ENCODE measurements at places on chromosomes 4 and X.
A peak's percentile ranks its signal among the peaks of the same experiment; 100 is the strongest.

DNA sequence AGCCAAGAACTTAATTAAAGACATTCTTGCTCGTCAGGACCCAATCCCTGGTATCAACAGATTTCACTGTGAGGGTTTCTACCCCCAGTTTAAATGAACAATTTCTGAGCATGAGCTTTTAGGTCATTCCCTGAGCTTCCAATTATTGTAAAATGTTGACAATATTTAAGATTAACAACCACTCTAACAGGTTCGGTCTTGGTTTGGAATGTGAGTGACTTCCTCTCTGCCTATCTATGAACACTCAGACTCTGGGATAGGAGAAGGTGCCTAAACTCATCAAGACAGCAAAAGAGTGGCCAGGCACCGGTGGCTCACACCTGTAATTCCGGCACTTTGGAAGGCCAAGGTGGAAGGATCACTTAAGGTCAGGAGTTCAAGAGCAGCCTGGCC is 82.9 kb upstream of the TMEM150C start:
- no peak for DNase-seq

DNA sequence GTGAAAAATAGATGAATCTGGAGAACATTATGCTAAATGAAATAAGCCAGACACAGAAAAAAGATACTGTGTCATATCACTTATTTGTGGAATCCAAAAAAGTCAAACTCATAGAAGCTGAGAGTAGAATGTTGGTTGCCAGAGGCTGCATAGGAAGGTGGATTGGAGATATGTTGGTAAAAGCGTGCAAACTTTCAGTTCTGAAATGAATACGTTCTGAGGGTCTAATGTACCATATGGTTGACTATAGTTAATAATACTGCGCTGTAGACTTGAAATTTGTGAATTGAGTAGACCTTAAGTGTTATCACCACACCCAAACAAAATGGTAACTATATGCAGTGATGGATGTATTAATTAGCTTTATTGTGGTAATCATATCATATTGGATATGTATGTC is 45.0 kb upstream of the UPRT start:
- DNase-seq, result no peak

- DNase-seq, result peak; percentile 24
Observed at GRCh38 chr4:37976507-37976906, 16.3 kb downstream of the PTTG2 start.

- DNase-seq, result no peak
Observed at GRCh38 chr4:38273407-38273806, 313.2 kb downstream of the PTTG2 start.

DNA sequence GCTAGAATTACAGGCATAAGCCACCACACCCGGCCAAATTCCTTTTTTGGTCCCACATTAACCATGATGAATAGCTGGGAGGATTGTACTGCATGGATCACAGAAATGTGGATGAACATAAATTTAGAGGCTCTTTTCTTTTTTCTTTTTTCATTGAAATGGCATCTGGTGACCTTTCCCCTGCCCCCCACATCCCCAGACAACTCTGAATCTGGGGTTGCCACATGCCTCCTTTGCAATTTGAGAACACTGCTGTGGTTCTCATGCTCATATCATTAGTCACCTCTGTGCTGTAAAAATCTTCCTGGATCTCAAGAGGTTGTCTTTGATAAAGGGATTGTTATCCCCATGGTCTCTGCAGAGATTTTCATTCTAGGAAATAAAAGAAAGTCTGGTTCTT is 22.8 kb upstream of the FMR1NB start:
- no peak for DNase-seq

All from cerebellar cortex (tissue), 1 donor.